Ureter (tissue), 1 donor: ENCODE measurements at places on chromosomes 16 and 17. TPM values are rescaled to one million over a fixed set of nuclear protein-coding genes. Genes with fewer than 3 reads are reported as not detected.

The IGFBP4 gene
- total RNA-seq, result 505 TPM

The GNGT2 gene
- 2.9 TPM for total RNA-seq

DNA sequence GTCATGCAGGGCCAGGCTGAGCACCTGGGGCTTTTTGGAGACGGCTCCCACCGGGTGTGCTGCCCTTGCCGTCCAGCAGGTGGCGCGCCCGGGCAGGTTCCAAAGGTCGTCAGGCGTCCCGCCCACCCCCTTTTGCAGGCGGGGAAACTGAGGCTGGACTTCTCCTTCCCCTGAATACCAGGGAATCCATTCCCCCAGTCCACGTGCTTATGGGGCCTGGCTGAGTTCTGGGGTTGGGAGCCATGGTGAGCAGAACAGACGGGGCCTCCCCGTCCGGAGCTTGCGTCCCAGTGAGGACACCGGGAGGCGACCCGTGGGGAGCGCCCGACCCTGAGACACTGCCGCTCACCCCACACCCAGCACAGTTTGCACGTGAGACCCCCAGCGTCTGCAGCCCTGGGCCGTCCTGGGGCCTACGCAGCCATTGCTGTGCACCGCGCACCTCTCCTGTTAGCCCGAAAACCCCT lies 51.8 kb upstream of the JPH3 start:
- peak; percentile 51 for DNase-seq

GRCh38 chr16:15484662-15485061 lies 50.3 kb downstream of the BMERB1 start:
- no peak for DNase-seq

DNA sequence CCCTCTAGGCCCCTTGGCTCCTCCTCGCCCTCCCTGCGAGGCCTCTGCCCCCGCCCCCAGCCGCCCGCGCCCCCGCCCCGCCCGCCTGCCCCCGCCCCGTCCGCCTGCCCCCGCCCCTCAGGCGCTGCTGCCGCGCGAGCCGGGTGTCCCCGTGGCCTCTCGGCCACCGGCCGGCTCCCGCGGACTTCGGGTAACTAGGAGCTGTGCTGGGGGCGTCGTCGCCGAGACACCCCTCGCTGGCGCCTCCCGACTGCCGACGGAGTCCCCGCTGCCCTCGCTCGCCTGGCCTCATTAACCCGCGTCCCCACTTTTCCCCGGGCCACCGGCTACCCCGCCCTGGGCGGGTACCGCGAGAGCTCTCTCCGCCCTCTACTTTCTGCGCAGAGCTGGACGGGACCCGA lies at the start of gene TLCD1:
Gene TLCD1, minus strand, starts transcription at position 8 of the 401 bp plus-strand sequence. CDS start 136 bp downstream, outside the sequence.
- peak; percentile 82 for DNase-seq

The FAM171A2 gene
- total RNA-seq, result 0.78 TPM

The WSB1 gene
- total RNA-seq, result 204 TPM

GRCh38 chr17:7475764-7476422 lies 3.5 kb downstream of the ZBTB4 start:
- DNase-seq, result no peak

DNA sequence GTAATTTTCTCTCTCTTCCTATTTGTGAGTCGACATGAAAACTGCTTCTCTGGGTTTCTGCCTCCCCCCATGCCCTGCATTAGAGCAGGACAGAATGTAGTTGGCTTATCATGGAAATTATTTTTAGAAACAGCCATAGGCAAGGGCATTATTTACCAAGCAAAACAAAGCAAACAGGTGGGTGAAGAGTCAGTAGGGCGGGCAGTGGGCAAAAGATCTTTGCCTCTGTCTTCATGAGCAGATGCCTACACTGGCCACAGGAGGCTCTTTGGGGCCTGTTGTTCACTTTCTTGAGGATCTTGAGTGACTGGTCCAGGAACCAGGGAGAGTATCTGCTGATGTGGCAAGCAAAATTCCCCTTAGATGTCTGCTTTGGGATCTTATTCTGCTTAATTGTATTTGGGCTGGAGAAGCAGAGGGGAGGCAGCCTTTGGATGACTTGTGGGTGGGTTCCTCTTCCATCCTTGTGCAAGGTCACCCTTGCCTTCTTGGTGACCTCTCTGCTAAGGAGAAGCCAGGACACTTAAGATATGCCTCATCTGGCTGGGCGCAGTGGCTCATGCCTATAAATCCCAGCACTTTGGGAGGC lies 42.5 kb upstream of the CLEC19A start:
- DNase-seq, result no peak

GRCh38 chr17:59299400-59300092 lies 31.9 kb upstream of the YPEL2 start:
- no peak for DNase-seq

The CA5A gene
- not detected for total RNA-seq

- DNase-seq, result no peak
These were observed 32.8 kb upstream of the ABCC12 start for GRCh38 chr16:48188449-48189102.

The SEPTIN12 gene
- total RNA-seq, result not detected

The CDH1 gene
- total RNA-seq, result 428 TPM

- DNase-seq, result no peak
These were observed 197.7 kb upstream of the CDH5 start for GRCh38 chr16:66168777-66169176.

- no peak for DNase-seq
These were observed 102.3 kb upstream of the C17orf78 start for GRCh38 chr17:37273409-37274051.

- no peak for DNase-seq
These were observed 4.6 kb downstream of the PIEZO1 start for GRCh38 chr16:88780142-88781062.

The MRPL58 gene
- total RNA-seq, result 32.1 TPM

The DHRS7B gene
- total RNA-seq, result 20.2 TPM

DNA sequence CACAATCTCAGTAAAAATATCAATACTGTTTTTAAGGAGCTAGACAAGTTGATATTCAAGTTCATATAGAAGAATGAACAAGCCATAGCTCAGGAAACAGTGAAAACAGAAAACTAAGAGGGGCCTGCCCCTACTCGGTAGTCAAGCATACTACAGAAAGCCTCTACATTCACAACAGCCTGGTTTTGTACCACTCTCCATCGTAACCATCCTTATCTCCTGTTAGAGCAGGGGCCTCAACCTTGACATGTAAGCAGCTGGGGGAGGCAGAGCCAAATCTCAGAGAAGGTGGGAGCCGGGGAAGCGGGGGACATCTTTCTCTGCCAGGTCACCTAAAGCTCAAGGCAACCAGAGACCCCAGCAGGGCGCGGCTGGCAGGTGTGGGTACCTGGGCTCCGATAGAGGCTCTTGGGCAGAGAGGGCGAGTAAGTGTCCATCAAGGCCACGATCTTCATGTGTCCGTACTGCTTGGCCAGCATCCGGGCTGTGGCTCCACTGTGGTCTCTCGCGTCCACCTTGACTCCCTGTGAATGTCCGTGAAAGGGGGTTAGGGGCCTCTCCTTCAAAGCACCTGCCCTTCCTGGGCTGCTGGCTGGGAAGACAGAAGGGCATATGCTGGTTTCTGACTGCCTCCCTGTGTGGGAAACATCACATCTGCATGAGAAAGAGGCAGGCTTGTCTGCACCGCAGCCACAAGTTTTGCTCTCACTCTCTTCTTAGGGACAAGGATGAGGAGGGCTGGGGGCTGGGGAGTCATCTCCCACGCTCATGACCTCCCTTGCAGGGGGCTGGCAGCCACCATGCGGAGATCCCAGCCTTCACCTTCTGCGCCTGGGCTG lies 20.2 kb downstream of the ANKS3 start:
- no peak for DNase-seq

GRCh38 chr16:14110728-14111251 lies 39.7 kb downstream of the MRTFB start:
- DNase-seq, result no peak

The TEX14 gene
- total RNA-seq, result 0.55 TPM

- DNase-seq, result no peak
These were observed 18.5 kb downstream of the TBKBP1 start for GRCh38 chr17:47712330-47713023.

The SMTNL2 gene
- total RNA-seq, result 2.0 TPM

DNA sequence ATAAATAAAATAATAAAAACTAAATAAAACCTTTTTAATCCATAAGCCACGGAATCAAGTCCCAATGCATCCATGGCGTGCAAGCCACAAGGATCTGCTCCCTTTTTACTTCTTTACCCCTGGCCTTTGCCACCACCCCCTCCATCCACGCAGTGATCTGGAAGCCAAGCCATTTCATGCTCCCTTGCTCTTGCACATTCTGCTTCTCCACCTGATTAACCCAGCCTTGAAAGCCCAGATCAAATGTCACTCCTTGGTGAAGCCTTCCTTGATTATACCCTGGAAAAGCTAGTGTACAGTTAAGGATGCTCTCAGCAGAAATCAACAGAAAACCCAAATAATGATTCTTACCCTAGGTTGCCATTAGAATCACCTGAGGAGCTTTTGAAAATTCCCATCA lies 9.9 kb downstream of the LRRC3C start:
- no peak for DNase-seq

The ZNF597 gene
- 4.8 TPM for total RNA-seq

The KRT33B gene
- total RNA-seq, result not detected

The DOC2B gene
- total RNA-seq, result 23.5 TPM
